ENCODE measurements at places on chromosomes 12 and 14.

- DNase-seq, result no peak
Observed at GRCh38 chr12:84455598-84455997, 457.0 kb downstream of the SLC6A15 start.

DNA sequence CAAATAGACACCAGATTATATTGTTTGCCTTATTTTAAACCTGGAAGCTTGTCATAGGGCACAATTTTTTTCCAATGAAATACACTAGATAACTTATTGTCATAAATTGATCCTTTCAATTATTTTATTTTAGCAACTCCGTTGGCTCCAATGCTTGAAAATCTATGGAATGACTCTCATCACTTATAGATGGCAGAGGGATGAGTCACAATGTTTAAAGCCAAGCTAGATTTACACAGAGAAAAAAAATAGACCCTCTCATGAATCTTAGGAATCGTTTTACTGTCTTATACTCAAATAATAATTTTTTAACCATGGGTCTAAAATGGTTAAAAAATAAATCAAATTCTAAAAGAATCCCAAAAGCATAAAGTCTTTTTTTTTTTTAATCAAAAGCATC is 1276.6 kb upstream of the FLRT2 start:
- DNase-seq, result no peak

DNA sequence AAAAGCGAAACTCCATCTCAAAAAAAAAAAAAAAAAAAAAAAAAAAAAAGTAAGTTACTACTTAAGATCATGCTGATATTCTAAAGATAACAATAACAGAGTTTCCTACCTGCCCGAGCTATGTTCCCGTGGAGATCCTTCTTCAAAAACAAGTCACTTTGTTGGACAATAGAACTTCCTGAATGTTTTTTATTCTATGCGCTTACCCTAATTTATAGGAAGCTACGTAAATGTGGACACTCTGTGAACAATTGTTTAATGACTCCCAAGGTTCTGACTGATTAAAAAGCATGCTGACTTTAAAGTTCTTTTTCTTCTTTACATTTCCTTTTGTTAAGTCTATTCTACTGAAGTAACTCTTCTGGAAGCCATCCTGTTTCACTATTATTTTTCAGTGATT is 52.5 kb downstream of the FGD4 start:
- no peak for DNase-seq

- DNase-seq, result no peak
Observed at GRCh38 chr12:115920395-115921183, 356.9 kb downstream of the MED13L start.

- no peak for DNase-seq
Observed at GRCh38 chr12:130876758-130877157, 4.9 kb downstream of the RAN start.

- DNase-seq, result no peak
Observed at GRCh38 chr12:65318186-65318685, 39.8 kb downstream of the MSRB3 start.

DNA sequence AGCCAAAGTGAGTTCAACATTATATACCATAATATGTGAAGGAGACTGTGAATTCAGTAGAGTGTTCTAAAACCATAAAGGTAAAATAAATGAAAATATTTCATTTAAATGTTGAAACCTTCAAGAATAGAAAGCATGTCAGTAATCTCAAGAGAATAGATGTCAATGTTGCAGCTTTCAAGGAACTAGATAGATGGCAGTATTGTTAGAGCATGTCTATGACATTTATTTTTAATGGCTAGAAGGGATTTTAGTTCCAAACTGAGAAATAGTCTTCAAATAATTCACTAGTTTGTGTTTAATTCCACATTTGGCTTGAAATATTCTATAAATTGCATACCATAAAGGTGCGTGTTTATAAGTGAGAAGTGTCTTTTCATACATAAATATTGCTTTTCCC is 326.5 kb downstream of the FLRT2 start:
- no peak for DNase-seq

- no peak for DNase-seq
Observed at GRCh38 chr12:124097701-124098100, 124.7 kb downstream of the ZNF664 start.

- DNase-seq, result no peak
Observed at GRCh38 chr12:10528174-10528953, 22.7 kb downstream of the EIF2S3B start.

DNA sequence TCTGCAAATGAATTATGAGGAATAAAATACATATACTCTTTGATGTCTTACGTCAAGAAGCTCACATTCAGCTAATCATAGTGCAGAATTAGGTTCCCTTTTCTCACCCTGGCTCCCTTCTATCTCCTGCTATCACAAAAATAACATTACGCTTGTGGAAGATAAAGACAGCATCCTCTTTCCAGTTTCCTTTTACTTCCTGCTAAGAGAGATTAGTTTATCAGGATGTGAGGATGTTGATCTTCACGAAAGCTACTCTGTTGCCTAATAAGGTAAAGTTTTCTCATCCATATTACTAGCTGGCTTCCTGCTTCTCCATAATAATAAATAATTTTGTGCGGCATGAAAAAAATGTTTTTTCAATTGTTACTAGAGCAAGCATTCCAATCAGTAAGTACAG is 217.7 kb upstream of the DCN start:
- no peak for DNase-seq

- DNase-seq, result no peak
Observed at GRCh38 chr12:40208707-40209446, 15.9 kb upstream of the LRRK2 start.

DNA sequence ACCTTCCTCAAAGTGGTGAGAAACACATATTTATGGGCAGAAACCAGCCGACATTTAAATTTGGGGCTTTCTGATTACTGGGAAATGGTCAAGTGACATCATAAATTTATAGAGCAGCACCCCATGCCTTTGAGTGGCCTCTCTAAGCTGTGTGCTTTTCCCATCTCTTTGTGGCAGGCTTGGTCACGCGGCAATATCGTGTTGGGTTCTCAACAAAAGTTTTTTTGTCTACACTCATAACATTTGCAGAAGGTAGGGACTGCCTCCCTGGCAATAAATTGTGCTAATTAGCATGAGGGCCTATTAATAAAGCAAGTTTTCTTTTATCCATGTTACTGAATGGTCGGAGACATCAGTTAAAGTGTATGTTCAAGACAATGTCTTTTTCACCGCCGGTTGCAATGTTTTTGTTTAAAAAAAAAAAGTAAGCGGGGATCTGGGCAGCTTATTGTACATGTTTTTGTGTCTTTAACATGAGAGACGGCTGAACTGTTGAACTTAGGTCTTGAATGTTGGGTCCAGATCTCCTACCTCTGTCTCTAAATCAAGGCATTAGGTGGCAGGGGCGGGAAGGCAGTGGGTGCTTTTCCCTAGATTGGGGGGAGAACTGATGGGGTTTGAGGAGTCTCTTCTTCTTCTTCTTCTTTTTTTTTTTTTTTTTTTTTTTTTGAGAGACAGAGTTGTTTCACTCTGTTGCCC is 193.3 kb downstream of the PHETA1 start:
- DNase-seq, result no peak

DNA sequence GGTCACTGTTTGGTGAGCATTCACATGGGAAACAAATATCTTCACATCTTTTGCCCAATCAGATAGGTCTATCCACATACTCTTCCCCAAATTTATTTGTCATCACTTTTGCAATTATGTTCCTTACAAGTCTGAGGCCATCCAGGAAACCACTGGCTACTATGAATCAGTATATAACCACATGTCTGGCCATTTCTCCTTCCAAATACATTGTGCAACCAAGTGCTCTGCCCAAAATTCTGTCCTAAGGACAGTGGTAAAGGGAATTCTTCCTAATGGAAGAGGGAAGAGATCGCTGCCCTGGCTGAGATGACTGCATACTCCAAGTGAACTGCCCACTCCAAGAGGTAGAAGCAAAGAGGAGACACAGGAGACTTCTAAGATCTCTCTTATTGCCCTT is 148.9 kb upstream of the MAX start:
- DNase-seq, result no peak

GRCh38 chr14:60977847-60978246 is 3.0 kb downstream of the TRMT5 start:
- DNase-seq, result no peak

DNA sequence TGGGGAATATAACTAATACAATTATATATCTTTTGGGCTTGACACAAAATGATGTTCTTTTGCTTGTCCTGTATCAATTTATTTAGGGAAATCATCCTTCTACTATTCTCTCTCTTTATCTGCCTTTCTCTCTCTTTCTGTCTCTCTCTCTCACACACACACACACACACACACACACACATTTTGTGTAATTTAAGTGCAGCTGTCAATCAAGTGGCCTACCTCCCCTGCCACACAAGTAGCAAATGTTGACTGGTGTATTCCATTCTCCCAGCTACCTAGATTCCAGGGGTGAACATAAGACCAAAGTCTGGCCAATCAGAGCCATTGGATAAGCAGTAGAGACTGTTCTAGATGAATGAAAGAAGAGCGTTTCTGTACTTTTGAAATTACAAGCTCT is 127.6 kb downstream of the C12orf42 start:
- DNase-seq, result no peak

- no peak for DNase-seq
Observed at GRCh38 chr12:42213023-42213422, 25.0 kb downstream of the YAF2 start.

All from neural progenitor cell (in vitro differentiated cells).